Fibroblast of skin of back (primary cell): ENCODE measurements at places on chromosomes 5 and 9.

GRCh38 chr5:35908228-35908627, 30.2 kb downstream of the CAPSL start:
- DNase-seq, result no peak

GRCh38 chr5:143400541-143401226, 2.8 kb downstream of the NR3C1 start:
- DNase-seq, result no peak

DNA sequence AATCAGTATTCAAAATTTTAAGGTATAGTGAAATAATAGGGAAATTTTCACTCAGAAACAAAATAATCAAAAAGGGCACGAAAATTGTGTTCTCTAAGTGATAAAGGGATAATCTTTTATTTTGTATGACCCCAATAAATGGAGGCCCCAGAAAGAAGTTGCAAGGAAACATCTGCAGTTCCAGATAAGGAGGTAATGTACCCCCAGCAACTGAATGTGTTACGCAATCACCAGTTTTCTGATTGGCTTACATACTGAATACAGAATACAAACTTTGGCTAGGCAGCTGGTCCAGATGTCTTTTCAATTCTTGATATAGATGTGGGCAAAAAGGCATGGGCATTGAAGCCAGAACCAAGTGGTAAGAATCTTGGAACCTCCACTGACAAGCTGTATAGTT, 1.7 kb upstream of the TOPORS start:
- DNase-seq, result no peak

GRCh38 chr5:170151097-170151831, 45.6 kb downstream of the FOXI1 start:
- DNase-seq, result peak; percentile 87

GRCh38 chr5:155480731-155481131, 467.2 kb downstream of the KIF4B start:
- DNase-seq, result no peak

DNA sequence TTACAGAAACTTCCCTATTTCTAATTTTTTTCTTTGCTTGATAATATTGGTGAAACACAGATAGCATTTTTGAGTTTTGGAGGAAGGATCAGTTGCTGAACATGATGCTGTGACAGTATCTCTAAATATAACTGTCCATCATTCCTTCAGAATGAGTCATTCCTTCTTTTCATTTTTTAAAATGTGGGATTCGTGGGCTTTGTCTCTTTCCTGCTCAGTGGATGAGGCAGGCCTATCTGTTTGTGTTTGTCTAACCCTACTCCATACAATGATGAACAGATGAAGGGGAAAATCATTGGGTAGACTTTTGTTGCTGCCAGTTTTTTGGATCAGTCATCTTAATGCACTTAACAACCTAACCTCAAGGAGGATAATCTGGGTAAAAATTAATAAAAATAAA, 15.7 kb upstream of the OR13C8 start:
- peak; percentile 81 for DNase-seq

GRCh38 chr9:135480071-135480939, 723 bp downstream of the PPP1R26 start:
- peak; percentile 42 for DNase-seq

GRCh38 chr9:1916095-1916494, 99.1 kb upstream of the SMARCA2 start:
- no peak for DNase-seq

DNA sequence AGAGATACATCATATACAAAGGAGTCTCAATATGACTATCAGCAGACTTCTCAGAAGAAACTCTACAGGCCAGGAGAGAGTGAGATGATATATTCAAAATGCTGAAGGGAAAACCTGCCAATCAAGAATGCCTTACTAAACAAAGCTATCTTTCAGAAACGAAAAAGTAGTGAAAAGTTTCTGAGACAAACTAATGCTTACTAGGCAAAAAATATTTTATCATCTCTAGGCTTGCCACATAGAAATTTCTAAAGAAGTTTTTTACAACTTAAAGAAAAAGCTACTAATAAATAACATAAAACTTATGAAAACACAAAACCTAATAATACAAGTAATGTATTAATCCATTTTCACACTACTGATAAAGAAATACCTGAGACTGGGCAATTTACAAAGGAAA, 59.9 kb upstream of the SPEF2 start:
- no peak for DNase-seq

- no peak for DNase-seq
These were observed 14.3 kb downstream of the OTULINL start for GRCh38 chr5:14595891-14596290.

DNA sequence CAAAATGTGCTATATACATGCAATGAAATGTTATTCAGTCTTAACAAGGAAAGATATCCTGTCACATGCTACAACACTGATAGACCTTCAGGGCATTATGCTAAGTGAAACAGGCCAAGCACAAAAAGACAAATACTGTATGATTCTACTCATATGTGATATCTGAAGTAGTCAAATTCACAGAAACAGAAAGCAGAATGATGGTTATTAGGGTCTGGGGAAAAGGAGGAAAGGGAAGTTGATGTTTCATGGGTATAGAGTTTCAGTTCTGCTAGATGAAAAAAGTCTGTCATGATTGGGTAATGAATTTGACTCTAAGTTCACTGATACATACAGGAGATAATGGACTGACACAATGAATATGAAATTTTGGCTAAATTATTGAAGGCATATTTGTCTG, 11.2 kb upstream of the RIC1 start:
- DNase-seq, result no peak

GRCh38 chr5:10286862-10287227, 20.9 kb downstream of the CMBL start:
- DNase-seq, result no peak

DNA sequence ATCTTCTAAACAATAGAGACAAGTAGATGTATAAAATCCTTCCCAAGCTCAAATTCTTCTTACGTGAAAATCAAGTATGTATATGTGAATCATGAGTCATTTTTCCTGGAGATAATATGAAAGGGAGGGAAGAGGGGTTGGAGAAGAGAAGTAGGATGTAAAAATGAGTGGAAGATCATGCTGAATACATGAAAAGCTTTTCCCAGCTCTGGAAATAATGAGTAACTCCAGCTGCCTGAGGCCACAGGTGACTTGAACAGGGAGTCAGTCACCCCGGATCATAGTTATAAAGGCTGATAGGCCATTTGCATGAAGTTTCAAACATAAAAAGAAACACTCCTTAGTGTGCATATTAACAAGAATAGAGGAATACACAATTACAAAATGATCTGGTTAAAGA, 486.7 kb downstream of the EFNA5 start:
- no peak for DNase-seq

DNA sequence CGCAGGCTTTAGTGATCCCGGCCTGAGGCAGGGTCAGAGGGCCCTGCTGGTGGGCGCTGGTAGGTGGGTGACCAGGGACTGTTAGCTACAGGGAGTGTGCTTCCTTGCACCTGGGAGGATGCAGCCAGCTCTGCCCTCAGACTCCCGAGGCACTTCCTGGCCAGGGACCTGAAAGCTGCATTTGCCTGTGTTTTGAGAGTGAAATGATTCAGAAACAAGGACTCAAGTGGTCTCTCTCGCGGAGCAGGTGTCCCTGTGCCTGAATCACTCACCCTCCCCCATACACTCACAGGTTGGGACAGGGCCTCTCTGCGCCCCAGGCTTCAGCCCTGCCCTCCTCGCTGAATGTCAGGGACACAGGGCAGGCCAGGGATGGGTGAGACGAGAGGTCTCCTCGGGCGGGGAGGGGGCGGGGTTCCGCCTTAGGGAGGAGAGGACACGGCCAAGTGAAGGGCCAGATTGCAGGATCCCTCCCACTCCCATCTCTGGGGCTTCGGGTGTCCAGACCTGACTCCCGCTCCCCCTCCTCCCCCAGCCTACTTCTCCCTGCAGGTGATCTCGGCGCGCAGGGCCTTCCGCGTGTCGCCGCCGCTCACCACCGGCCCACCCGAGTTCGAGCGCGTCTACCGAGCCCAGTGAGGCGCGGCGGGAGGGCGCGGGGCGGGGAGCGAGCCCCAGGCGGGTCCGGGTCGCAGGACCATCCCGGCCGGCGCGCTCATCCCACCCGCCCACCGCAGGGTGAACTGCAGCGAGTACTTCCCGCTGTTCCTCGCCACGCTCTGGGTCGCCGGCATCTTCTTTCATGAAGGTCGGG, 1.5 kb downstream of the LTC4S start:
- no peak for DNase-seq

DNA sequence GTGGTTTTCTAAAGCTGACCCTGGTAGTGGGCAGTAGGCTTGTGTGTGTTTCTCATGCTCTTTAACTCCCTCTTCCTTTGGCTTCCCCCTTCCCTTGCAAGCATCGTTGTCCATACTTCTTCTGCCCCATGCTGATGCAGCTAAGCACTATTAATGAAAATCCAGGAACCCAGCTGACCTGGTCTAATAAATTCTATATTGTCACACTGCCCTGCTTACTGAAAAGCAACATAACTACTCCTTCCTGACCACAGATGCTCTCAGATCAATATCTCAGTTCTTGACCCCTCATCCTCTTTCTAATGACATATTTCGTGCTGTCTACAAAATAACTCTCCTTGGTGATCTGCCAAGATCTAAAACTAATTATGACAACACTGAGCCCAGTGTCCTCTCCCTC, 405.5 kb downstream of the EFNA5 start:
- no peak for DNase-seq

- DNase-seq, result no peak
These were observed 152.7 kb downstream of the ATP10B start for GRCh38 chr5:160699301-160699700.

DNA sequence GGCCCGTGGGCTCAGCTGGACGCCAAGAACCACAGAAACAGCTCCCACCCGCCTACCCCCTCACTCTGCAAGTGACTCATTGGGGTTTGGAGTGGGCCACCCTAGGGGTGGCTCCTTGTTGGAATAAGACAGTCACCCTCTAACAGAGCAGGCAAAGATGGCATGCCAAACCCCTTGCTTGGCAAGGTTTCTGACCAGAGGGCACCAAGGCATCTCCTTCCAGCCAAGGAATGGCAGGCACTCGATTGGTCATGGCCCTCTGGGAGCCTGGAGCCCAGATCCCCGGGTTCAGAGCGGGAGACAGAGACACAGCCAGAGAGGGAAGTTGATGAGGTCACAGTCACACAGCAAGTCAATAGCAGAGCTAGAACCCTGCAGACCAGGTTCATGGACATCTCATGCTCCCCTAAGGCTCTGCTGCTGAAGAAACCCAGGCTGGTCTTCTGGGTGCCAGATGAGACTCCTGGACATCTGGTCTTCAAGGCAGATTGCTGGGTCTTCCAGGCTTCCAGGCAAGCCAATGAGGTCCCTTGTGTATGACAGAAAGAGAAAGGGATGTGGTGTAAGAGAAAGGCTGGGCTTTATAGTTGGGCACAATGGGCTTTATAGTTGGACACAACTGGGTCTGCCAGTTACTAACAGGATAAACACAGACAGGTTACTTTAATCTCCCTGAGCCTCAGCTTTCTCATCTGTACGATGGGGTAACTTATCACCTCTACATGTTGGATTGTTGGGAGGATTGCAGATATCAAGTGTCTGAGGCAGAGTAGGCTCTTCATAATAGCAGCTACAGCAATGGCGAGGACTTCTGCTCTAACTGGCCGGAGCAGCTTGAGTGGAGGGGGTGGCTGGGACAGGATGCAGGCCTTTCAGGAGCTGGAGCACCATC, 23.3 kb upstream of the KIF12 start:
- no peak for DNase-seq

DNA sequence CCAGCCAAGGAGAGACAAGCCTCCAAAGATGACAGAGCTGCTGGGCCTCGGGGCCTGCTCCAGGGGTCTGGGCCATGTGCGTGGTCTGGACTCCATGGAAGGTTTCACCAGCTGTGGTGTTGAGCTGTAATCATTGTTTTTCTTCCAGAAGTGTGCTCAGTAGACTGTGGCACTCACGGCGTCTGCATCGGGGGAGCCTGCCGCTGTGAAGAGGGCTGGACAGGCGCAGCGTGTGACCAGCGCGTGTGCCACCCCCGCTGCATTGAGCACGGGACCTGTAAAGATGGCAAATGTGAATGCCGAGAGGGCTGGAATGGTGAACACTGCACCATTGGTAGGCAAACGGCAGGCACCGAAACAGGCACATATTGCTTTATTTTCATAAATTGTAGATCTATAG, 164.8 kb upstream of the WWC1 start:
- no peak for DNase-seq

GRCh38 chr5:157431544-157432200, 28.3 kb upstream of the NIPAL4 start:
- peak; percentile 80 for DNase-seq

DNA sequence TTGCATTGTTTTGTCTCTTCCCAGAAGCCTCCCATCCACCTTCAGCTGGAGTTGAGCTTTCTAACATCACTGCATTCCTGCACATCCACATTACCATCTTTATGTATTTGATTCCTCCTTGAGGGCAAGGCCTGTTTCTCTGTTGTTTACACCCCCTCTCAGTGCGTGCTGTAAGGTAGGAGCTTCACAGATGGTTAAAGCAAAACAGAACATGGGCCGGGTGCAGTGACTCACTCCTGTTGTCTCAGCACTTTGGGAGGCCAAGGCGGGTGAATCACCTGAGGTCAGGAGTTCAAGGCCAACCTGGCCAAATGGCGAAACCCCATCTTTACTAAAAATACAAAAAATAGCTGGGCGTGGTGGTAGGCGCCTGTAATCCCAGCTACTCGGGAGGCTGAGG, 110.9 kb downstream of the KCNIP1 start:
- no peak for DNase-seq

DNA sequence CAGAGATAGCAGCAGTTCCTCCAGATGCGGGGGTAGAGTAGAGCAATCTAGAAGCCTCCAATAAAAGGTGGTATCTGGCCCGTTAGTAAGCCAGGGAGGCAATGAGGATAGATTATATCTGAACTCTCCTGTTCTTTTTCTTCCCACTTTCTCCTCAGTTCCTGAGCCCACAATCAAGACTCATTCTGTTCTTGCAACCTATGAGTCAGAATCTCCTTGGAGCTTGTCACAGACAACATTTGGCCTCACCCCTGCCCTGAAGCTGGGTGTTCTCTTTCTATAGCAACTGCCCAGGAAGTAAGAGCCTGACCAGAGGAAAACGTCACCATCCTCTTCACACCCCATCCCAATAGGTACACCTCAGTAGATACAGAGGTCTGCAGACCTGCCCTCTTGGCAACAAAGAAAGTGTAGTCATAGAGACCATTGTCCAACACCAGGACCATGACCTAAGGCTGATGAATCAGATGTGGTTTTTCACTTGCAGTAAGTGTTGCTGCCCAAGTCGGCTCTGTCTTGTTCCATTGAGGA, 76.3 kb upstream of the PCA3 start:
- DNase-seq, result peak; percentile 73

GRCh38 chr5:77744116-77744515, 32.0 kb downstream of the TBCA start:
- no peak for DNase-seq

- DNase-seq, result no peak
These were observed 457.7 kb downstream of the BNC2 start for GRCh38 chr9:16412740-16413139.

GRCh38 chr9:81508476-81508875, 180.9 kb downstream of the TLE1 start:
- DNase-seq, result no peak

DNA sequence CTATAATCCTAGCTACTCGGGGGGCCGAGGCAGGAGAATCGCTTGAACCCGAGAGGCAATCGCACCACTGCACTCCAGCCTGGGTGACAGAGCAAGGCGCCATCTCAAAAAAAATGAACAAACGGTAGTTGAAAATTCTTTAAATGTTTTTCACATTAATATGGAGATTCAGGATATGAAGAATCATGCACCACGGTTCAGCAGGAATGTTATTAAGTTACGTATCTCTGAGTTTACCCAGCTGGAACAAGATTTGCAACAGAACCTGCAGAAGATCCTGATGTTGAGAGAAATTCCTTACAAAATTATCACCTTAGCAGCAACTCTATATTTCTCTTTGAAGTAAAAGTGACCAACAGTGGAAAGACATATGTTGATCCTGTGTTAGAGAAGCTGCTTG, 10.0 kb downstream of the PCDHGA12 start:
- peak; percentile 28 for DNase-seq
